ENCODE measurements at places on chromosomes 5 and 9. TPM values are rescaled to one million over a fixed set of nuclear protein-coding genes. Genes with fewer than 3 reads are reported as not detected.

The SH2D3C gene
- 3.4 TPM for total RNA-seq

DNA sequence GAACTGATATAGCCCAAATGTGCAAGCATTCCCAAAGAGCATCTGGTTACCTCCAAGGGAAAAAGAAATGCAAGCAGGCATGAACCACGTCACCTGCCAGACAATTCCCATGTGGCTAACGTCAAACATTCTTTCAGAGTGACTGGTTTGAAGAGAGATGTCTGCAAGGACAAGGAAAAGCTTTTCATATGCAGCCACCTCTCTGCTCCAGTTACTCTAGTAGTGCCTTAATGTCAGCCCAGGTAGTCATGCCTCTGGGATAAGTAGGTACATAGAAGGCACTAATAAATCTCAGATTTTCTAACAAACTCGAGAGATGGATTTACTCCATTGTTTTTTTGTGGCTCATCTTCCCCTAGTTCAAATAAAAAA is 96.8 kb upstream of the IFNK start:
- no peak for DNase-seq

- no peak for DNase-seq
Observed at GRCh38 chr5:2453781-2454180, 297.7 kb downstream of the IRX2 start.

DNA sequence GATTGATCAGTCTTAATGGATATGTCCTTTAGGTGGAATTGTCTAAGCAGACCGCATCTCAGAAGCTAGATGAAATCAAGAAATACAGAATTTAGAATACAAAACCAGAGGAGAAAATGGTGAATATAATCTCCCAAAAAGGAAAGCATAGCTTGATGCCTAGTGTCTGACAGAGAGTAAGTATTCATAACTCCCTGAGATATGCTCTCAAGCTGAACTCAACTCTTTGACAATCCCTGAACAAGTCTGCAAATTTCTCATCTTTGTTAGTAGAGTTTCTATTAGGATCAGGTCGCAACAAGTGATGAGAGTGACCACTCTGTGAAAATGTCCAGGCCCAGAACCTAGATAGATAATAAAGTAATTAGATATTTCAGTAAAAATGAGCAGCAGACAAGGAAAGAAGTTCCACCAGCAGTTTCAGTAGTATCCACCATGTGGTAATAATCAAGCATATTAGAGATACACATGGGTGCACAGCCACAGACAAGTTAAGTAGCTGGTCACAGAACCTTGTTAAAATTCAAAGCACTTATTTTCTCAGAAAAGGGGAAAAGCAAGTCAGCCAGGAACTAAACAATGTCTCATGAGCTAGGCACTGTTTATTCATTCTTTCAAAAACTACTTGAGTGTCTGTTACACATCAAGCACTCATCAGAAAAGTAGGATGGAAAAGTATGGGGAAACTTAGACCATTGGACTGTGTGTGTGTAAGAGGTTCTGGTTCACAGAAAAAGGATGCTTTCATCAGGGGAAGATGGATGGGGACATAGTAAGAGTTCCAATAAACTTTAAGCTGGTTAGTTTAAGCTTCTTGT is 481.5 kb upstream of the TUSC1 start:
- DNase-seq: no peak

DNA sequence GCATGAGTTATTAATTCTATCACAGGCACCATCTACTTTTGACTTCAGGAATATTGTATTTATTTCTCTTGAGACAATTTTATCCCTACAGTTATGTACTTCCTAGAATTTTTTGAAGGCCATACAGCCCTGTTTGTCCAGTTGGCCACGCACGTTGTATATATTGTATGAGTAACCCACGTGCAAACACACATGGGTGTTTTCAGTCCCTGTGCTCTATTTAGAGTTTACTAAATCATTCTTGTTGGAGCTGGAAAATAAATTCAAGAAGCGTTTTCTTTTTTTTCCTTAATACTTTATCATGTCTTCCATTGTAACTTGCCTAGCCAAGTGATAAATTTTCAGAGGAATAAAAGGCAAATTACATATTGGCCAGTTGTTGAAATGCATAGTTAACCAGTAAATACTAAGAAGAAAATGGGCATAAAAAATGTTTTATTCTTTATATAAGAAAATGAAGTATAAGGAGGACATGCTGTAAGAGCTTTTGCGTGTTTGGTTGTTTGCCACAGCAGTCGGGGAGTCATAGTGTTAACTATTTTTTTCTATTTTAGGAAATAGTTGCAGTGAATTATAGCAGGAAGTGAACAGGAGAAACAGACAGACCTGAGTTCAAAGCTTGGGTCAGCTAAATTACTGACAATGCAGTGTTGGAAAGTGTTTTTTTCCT is 86.4 kb upstream of the MINAR2 start:
- DNase-seq: no peak

DNA sequence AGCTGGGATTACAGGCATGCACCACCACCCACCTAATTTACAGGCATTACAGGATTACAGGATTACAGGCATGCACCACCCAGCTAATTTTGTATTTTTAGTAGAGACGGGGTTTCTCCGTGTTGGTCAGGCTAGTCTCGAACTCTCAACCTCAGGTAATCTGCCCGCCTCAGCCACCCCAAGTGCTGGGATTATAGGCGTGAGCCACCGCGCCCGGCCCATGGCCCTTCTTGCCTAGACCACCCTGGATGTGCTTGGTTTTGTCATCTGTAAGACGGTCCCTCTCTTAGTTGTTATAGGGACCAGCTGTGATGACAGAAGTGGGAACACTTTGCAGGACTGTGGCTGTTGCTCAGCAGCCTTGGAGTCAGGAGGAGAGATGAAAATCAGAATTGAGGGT is 3.5 kb upstream of the PHYKPL start:
- DNase-seq: no peak

- DNase-seq: no peak
Observed at GRCh38 chr9:100653643-100654334, 75.9 kb downstream of the CAVIN4 start.
